ENCODE measurements at places on chromosomes 5 and 9.

DNA sequence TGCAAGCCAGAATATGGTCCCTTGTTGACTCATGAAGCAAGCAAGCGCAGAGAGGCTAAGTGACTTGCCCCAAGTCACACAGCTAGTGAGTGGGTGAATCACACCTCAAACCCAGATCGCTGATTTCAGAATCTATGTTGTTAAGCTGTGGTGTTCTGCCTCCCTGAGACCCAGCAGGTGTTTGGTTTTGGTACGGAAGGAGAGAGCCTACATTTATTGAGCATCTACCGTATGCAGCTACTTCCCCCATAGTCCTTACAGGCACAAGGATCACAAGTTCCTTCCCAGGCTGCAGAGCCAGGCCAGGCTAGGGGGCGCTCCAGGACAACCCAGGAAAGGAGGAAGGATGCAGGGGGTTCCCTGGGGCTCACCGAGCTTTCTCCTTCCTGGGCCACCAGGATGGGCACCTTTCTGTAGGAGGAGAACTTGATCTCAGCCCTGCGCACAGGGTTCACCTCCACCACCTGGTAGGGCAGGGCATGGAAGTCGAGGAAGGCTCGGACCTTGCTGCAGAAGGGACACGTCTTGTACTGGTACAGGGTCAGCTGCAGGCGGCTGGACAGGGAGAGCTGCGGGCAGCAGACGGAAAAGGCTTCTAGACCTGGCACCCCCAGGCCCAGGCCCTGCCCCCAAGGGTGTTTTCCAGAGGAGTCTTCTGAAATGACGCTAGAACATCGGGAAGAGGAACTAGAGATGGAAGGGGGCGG lies 2.5 kb downstream of the PTGES2 start:
- DNase-seq: peak; percentile 75

GRCh38 chr5:107496466-107496865 lies 174.3 kb downstream of the EFNA5 start:
- no peak for DNase-seq

DNA sequence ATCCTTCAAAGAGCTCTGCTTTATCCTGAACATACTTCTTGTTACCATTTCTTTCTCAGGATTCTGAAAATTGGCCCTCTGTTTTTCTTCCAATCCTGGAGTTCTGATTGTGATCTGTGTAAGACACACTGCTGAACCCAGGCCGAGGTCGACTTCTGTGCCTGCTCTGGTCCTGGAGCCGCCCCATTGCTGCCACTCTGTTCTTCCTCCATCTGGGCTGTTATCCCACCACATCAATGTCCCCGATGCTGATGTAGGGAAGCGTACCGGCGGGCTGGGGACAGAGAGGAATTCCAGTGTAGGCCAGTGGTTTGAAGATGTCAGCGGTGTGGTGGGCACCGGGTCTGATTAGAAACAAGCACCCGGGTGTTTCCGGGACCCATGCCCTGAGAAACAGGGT lies 102.5 kb downstream of the LIFR start:
- no peak for DNase-seq

DNA sequence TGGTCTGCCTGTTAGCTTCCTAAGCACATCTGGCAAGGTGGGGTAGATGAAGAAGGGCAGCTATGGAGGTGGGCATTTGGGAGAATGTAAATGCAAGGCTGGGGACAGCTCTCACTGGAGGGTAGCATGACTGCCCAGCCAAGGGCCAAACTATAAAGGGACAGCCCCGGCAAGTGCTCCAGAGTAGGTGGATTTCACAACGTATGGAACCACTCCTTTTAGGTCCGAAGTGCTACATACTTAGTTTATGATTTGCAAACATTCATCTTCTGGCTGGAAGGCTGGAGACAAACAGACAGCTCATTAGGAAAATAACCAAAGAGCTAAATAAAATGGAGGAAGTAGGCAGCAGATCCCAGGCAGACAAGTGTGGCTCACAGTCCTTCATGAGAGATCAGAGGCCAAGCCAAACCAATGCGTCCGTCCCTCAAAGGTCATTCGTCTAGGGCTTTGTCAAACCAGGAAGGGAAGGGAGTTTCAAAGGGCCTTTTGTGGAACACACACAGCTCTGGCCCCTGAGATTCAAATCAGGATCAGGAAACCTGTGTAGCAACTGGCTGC lies 42.5 kb upstream of the GLRX start:
- no peak for DNase-seq

DNA sequence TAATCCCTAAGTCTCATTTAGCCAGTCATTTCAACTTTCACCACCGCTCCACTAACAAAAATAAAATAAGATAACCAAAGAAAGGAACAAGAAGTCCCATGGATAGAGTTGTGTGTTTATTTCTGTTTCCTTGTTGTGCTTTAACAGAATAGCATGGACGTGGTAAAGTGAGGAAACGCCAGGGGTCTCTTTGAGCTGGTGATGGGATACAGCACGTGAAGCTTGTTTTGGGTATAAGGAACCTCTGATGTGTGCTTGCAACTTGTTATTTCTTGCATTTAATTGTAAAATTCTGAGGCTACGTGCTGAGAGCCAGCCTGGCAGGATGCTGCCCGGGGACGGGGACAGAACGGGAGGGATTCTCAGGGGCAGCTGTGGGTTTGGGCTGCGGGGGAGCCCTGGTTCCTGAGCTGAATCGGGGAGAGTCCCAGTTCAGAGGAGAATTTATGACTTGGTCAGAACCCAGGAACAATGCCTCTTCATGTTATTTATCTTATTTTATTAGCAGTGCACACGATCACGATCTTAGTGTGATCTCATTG lies 63.4 kb downstream of the ANKRD33B start:
- no peak for DNase-seq
